ENCODE measurements at places on chromosomes 5 and 9.

DNA sequence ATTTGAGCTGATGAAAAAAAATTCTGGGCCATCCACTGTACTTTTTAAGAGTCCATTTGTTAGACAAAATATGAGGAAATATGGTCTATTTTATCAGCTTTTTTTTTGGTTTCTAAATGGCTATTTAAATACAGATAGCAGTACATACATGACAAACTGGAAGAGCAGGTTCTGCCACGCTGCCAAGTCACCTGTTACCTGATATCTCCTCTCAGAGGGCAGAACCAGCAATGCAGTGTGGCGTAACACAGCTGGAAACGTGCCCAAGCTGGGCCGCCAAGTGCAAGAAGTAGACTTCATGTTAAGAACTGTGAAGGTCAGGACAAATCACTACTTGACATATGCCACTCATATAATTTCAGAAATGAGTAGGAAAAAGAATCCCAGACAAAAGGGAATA, 8.1 kb downstream of the MCIDAS start:
- DNase-seq: no peak

- no peak for DNase-seq
Observed at GRCh38 chr5:17182494-17182893, 34.9 kb upstream of the BASP1 start.

DNA sequence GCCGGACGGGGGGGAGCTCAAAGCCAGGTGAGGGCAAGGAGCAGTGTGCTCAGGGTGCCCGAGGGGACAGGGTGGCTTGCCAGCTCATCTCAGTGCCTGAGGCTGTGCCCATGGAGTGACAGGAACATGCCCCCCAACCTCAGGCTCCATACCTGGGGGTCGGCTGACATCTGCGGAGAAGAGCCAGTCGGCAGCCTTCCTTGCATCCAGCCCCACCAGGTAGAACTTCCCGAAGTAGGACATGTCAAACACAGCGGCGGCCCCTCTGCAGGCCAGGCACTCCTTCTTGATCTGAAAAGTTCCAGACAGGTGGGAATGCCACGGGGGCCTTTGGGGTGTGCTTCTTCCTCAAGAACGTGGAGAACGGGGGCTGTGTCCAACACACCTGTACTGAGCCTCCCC, 42.1 kb downstream of the SARDH start:
- no peak for DNase-seq

DNA sequence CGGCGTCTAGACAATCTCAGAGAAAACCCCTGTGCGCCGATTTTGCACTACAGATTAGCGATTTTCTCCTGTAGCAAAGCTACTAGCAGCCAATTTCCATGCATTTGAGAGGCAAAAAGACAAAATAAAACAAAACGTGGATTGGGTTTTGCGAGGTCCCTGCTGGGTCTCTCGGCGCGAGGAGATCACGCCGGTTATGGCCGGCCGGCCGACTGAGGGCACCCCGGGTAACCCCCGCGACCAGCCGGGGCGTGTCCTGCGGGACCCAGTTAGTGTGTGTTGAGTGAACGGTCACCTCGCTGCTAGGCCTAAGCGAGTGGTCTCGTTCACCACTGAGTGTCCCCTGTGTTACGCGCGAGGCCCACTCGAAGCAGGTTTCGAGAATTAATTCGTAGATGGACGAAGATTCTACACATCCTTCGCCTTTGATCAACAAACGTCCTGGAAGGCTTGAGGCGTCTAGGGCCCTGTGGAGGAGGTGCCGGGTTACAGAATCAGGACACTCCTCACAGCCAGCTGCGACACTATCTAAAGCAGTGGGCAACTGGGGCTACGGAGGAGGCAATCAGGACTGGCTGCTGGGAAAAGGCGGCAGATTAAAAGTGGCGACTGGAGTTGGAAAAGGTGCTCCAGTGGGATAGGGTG, 764 bp upstream of the VDAC1 start:
- DNase-seq: no peak

GRCh38 chr9:82126256-82126655, 137.7 kb downstream of the SPATA31D1 start:
- no peak for DNase-seq

- no peak for DNase-seq
Observed at GRCh38 chr5:177603631-177604030, 3.7 kb downstream of the B4GALT7 start.

- no peak for DNase-seq
Observed at GRCh38 chr9:130999245-130999623, 9.7 kb upstream of the LAMC3 start.

DNA sequence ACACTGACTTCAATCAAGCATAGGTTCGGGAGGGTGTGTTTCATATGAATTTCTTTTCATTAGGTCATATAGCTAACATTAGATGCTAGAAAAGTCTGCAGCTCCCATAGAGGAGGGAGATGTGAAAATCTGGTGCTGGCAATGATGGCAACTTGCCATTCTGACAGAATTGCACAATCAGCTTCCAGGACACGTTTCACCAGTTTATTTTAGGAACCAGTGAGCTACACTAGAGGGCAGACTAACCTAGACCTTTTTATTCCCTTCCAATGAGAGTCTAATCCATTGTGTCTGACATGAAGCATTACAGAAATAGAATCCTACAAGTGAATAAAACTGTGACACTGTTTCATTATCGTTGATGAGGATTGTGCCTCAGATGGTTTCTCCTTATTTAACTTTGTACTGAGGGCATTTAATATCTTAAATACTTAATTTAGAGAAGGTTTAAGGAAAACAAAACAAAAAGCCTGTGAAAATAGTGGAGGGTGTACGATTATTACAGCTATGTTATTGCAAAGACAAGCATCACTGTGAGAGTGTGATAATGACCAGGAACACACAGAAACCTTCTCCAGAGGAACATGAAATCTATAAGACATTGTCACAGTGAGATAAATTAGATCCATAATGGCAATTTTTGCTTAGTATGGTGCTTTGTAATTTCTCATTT, 363.3 kb upstream of the RPS23 start:
- DNase-seq: peak; percentile 76

DNA sequence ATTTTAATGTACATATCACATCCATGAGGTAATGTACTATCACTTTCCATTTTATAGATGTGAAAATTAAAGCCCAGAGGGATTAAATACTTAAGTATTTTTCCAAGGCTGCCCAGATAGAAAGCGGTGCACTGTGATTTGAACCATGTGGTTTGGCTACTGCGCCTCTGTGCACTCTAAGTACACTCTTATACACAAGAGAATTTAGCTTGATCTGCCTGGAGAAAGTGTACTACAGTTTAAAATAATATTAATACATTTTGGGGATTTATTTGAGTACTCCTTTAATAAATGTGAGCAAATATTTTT, 360.4 kb upstream of the ACTBL2 start:
- DNase-seq: no peak

DNA sequence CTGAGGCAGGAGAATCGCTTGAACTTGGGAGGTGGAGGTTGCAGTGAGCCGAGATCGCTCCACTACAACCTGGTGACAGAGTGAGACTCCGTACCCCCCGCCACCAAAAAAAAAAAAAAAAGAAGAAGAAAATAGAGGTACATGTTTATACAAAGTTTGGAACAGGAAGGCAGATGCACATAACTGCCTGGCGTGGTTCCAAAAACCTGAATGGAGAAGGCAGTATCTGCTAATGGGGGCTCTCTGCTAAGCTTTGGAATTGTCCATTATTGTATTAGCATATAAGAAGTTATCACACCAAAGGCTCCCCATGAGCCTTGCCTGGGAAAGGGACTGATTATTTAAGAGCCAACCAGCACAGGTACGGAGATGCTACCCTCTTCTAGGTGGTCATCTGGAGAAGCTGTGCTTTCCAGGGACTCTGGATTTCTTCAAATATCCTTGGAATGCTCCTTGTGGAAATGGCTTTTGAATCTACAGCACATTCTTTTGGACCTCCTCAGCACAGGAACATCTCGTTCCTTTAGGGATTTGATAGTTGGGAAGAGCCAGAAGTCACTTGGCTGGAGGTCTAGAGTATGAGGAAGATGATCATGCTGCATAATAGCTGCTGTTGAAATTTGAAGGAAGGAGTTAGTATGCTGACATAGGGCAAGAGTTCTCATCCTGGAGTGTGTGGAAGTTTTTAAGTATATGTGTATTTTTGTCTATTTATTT, 42.5 kb upstream of the ABCA1 start:
- no peak for DNase-seq

DNA sequence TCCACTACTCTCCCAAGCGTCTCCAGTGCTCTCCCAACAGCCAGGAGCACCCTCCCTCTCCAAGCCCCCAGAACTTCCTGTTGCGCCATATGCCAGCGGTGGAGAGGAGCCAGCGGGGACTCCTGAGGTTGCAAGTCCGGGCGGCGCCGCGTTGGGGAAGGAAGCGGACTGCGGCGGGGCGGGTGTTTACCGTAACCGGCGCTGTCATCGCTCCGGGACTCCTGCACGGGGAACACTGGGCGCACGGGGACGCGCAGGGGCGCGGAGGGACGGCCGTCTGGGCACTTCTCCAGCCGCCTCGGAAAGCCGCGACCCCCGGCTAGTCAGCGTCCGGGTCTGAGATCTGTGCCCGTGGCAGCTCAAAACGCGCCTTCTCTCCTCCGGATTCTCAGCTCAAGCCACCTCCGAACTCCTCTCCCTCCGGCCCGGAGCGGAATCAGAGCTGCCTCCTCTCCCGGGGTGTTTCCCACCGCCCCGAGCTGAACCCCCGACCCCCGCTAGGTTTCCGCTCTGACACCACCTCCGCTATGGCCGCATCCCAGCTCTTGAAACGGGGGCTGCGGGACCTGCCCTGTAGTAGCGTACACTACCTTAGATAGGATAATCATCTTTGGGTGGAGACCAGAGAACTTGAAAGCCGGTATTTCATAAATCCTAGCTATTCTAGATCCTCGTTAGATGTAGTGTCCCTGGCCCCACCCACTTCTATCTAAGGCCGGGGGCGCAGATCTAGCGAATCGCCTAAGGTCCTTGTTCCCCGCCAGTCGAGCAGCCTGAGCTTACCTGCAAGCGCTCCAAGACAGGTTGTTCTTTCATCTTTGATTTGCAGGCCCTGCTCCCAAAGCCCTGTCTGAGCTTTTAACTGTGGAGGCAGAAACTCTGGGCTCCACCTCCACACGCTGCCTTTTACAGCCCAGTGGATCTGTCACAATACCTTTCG, at the start of gene TRPM6:
Gene TRPM6 (minus strand): TSS at position 881 of the 940 bp plus-strand sequence. CDS start 65 bp downstream, at position 816.
- peak; percentile 32 for DNase-seq

GRCh38 chr5:55319491-55319890, 11.7 kb downstream of the MTREX start:
- no peak for DNase-seq

GRCh38 chr5:81609810-81610375, 141.0 kb downstream of the SSBP2 start:
- DNase-seq: no peak

GRCh38 chr5:199950-200645, 8.8 kb downstream of the LRRC14B start:
- DNase-seq: no peak

- DNase-seq: no peak
Observed at GRCh38 chr9:81550207-81550583, 139.2 kb downstream of the TLE1 start.

DNA sequence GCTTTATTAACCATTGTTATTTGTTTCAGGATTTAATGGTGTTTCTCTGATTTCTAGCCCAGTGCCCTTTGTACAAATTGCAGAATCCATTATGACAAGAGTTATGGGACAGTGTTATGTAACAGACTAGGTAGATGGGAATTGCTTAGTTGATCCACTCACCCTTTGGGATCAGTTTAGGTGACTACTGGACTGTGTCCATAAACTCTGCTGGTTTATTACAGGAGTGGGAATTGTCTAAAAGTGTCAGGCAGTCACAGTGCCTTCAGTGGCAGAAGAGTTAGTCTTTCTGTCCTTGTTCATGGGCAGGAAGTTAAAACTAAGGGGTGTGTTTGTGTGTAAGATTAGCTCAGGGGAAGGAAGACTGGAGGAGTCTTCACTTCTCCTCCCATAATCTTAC, 29.3 kb downstream of the RCL1 start:
- no peak for DNase-seq

GRCh38 chr5:10576121-10576789, 12.4 kb downstream of the ANKRD33B start:
- DNase-seq: peak; percentile 17

DNA sequence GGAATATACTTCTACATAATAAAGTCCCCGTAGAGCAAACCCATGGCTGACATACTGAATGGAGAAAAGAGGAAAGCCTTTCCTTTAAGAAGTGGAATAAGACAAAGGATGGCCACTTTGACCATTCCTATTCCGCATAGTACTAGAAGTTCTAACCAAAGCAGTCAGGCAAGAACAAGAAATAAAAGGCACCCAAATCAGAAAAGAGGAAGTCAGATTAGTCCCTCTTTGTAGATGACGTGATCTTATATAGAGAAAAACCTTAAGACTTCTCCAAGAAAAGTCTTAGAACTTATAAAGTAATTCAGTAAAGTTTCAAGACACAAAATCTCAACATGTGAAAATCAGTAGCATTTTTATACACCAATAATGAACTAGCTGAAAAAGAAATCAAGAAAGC, 133.9 kb downstream of the GIN1 start:
- DNase-seq: no peak

DNA sequence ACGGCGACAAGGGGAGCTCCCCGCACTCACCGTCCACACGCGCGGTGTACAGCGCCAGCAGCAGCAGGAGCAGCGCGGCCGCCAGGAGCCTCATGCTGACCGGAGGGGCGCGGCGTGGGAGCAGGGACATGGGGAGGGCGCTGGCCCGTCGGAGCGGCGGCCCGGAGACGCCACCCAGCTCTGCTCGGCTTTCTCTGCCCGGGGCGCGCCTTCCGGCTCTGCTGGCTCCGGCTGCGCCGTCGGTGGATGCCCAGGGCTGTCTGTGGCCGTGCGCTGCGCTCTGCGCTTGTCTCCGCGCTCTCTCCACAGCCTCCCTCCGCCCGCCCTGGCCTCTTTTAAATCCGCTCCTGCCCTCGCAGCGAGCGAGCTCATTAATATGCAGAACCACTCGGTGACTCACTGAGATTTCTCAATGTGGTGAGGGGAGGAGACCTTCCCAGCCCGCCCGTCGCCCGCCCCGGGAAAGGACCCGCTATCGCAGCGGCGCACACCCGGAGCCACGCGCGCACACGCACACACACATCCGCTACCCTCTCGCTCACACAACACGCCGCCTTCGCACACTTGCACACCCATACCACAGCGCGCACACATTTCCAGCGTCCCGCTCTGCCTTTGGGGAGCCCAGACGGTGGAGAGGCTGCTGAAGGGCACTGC, at the start of gene CXCL14:
Gene CXCL14 (minus strand): TSS at position 307 of the 657 bp plus-strand sequence. CDS start 213 bp downstream, at position 94.
- no peak for DNase-seq

GRCh38 chr5:38673671-38674071, 117.2 kb upstream of the LIFR start:
- DNase-seq: no peak

DNA sequence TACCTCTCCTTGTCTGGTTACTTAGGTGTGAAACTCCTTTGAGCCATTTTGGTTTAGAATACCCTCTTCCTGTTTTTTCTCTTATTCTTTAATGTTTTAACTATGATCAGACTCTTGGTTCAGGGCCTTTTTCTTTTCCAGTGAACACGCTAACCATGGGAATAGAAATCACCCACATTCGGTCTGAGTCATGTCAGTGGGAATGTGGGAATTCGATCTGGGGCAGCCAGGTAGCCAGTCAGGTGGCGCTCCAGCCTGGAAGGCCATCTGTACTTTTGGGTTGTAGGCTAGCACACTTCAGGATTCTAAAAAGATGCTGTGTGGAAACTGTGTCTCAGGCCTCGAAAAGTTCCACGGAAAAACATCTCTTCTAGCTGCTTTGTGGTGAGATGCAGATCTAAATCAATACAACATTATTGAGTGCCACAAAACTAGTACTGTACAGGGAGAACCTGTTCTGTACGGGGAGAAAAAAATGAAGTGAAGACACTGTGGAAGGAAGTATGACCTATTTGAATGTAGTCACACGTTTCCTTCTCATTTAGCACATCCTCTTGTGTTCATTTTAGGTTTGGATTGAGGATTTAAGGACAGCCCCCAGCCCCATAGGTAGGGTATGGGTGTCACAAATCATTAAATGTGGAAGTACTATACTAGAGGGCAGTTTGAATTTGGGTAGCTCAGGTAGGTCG, 36.4 kb downstream of the SNX30 start:
- no peak for DNase-seq
